ENCODE measurements at places on chromosomes 7 and 10. TPM values are rescaled to one million over a fixed set of nuclear protein-coding genes. Genes with fewer than 3 reads are reported as not detected.

GRCh38 chr10:13502380-13502779, 26.4 kb downstream of the BEND7 start:
- no peak for DNase-seq

Gene STAG3
- total RNA-seq = 0.43 TPM

Gene RGR
- total RNA-seq = not detected

GRCh38 chr10:99008054-99008453, 227.6 kb downstream of the HPSE2 start:
- DNase-seq = no peak

DNA sequence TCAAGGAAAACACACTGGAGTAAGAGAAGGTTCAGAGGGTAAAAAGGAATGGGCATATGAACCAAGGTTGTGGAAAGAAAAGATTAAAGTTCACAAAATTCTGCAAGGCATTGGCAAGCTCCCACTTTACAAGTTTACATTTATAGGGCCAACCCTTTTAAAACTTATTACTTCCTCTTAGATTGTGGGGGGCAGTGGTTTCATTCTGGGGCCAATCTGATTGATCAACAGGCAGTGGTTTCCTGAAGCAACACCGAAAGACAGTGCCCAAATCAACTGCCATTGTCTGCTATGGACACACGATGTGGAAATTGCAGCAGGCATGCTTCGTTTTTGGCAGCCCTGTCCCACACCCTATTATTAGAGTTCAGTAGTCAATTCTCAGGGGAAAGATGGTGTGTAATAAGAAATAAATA, 154.0 kb downstream of the SGMS1 start:
- no peak for DNase-seq

- DNase-seq = peak; percentile 43
These were observed 35.9 kb downstream of the TSPAN15 start for GRCh38 chr10:69486922-69487730.

DNA sequence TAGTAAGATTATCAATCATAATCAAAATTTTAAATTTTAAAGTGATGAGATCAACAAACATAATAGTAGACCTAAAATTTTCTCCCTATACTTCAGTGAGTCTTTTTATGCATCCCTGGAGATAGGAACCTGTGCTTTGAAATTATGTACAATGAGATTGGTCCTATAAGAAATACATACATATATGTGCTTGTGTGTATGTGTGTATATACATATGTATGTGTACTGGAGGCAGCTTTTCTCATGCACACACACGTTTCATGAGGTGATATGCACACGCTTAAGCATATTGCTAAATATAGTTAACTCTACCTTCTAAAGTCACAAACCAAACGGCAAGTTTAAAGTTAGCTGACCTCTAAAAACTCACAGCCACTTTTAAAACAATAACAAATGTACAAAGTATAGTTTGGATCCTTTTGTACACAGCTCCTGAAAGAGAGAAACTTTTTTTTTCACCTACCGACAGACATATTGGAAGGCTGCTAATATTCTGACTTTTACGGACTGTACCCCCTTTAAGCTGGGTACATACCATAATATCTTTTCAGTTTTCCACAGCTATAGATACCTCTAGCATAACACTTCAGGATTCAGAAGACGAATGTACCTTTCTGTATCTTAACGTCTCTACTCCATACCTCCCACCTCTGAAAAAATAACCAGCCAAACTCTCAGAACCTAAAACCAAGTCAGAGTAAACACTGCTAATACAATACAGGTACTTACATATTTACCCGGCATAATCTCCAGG, 3.3 kb downstream of the ITGB1 start:
- DNase-seq = no peak

GRCh38 chr10:17965649-17966235, 14.0 kb downstream of the SLC39A12 start:
- DNase-seq = no peak

- DNase-seq = no peak
These were observed 93.4 kb upstream of the ARMC3 start for GRCh38 chr10:22834471-22834870.

Gene ANXA8
- total RNA-seq = not detected

DNA sequence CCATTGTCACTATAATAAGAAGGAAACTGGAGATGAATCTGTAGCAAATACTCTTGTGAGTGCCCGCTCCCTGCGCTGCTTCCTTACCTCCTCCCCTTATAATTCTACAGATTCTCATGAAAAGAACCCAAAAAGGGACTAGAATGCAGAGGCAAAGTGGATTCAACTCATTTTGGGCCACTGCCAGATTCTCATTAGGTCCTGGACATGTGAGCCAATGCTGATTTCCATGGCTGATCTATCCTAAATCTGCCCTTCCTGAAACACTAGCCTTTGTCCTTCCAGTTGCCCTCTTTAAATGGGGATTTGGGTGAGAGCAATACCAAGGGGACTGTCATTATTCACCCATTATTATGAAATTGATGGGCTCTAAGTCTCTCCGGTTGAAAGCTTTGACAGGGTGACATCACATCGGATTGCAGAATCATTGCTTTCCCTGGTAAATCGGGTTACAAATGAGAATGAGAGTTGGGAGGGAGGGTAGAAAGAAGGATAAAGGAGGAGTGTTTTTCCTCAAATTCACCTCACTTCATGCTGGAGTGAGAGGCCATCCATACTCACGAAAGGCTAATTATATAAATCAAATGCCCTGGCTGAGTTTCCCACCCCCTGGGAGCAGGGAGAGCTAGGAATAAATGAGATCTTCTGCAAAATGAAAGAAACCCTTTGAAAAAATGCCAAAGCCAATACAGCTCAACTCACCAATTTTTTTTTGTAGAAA, 37.5 kb downstream of the PTN start:
- no peak for DNase-seq

Gene ENTPD7
- 2.5 TPM for total RNA-seq

- no peak for DNase-seq
These were observed 83.4 kb upstream of the SEMA3E start for GRCh38 chr7:83732305-83732704.

- DNase-seq = no peak
These were observed 3.4 kb downstream of the ZNF239 start for GRCh38 chr10:43570971-43571370.

DNA sequence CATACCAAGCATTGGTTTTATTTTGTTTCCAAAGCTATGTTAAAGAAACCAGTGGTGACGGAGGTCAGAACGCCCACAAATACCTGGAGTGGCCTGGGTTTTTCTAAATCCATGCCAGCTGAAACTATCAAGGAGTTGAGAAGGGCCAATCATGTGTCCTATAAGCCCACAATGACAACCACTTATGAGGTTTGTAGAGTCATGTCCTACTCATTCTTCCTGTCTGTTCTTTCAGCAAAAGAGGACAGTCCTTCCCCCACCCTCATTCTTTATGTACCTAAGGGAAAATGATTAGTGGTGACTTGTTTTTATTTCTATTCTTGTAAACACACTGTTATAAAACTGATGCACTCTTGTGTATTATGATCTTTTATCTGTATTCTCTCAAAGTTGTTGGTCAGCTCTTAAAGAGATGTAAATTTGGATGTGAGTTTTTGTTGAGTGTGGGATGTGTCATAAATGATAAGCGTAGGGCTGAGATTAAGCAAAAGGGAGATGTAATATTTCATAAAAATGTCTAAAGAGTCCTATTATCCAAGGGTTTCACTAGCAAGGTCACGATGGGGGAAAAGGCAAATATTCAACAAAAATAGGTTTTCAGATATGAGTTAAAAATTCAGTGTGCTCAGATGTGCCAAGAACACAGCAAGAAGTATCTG, 294.4 kb downstream of the BICC1 start:
- no peak for DNase-seq

Gene AKR1C4
- total RNA-seq = not detected

DNA sequence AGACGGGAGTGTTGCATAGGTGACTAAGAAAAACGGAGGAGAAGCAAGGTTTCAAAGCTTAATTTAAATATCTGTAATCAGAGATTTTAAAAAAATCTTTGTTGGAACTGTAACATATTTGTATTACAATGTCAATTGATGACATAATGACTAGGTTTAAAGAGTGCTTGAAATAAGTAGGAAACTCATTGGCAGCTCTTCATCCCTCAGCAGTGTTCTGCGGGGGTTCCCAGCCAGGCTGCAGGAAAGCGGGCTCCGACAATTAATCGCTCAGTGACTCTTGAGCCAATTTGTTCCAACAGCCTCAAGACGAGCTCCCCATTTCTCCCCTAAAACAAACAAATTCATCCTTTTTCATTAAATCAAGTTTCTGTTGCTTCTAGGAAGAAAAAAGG, 22.6 kb downstream of the CPXM2 start:
- no peak for DNase-seq

DNA sequence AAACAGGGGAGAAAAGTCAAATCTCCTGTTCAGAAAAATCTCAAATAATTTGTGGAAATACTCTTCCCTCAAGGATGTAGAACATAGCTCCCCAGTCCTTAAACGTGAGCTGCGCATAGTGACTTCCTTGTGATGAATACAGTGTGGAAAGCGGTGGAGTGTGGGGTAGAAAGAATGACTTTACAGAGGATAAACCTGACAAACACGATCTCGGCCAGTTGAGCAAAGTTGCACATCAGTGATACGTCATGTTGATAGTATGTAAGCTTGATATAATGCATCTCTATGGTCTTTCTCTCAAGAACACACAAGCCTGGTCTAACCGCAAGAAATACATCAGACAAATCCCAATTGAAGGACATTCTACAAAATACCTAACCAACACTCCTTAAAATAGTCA, 32.0 kb upstream of the ZCCHC24 start:
- no peak for DNase-seq

GRCh38 chr7:138974675-138975292, 6.4 kb downstream of the KIAA1549 start:
- DNase-seq = no peak

DNA sequence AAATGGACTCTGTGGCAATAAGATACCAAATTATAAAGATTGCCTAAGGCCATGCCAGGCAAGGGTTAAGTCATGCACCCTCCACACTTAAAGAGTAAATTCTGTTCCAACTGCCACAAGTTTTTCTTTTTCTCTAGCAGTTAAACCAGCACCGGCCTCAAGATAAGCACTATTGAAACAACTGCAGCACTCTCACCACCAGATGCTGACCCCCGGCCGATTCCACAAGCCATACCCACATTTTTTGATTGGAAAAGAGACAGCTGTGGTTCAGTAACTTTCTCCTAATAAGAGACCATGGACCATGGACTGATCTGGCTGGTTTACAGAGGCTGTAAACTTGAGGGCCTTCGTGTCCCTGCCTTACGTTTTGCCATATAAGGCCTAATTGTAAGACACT, 44.9 kb downstream of the GRM8 start:
- no peak for DNase-seq

DNA sequence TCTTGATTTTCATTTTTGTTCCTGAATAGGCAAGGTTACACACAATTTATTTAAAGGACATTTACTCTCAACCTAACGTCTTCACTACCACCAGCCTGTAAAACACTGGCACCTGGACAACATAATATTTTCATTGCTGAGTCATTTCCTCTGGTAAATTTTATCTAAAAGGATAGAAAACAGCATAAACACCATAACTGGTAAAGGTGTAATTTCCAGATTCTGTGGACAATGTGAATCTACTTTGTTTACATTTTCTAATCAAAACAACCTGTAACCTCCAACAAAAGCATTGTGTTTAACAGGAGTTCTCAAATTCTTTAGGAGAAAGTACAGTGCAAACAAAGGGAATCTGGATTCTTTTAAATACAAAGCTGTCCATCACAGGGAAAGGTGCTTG, 472.0 kb upstream of the AKR1E2 start:
- DNase-seq = no peak

Gene PHKG1
- total RNA-seq = 15.3 TPM

Gene GSTO2
- 0.67 TPM for total RNA-seq

DNA sequence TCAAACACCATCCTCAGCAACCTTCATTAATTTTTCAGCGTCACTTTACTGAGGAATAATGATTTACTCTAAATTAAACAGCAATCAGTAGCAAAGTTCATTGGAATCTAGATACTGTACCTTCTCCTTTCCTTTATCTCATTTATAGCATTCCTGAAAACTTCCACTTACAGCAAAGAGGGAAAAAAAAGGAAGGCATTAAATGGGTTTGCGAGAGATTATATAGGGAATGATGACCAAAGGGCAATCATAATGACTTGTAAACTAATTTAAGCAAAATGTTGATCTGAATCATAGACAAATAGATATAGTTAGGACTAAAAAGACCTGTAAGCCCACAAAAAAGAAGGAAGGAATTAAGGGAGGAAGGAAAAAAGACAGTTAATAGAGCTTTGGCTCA, 42.0 kb downstream of the IPMK start:
- DNase-seq = no peak

Gene TAS2R4
- 0.54 TPM for total RNA-seq
